ENCODE measurements at places on chromosomes 7 and 10. TPM values are rescaled to one million over a fixed set of nuclear protein-coding genes. Genes with fewer than 3 reads are reported as not detected.

Gene SPDYE2
- total RNA-seq: not detected

Gene CEP55
- 2.3 TPM for total RNA-seq

Gene TRIM50
- not detected for total RNA-seq

Gene C7orf25
- 3.9 TPM for total RNA-seq

Gene GDF2
- not detected for total RNA-seq

Gene SCRN1
- total RNA-seq: 58.3 TPM

Gene RELN
- total RNA-seq: 0.21 TPM

Gene PLEKHS1
- under 0.01 TPM for total RNA-seq

Gene CALML3
- total RNA-seq: 2.7 TPM

Gene LAMB4
- total RNA-seq: not detected

Gene HGF
- under 0.01 TPM for total RNA-seq
